ENCODE measurements at places on chromosomes 2 and 18. TPM values are rescaled to one million over a fixed set of nuclear protein-coding genes. Genes with fewer than 3 reads are reported as not detected.

HOXD3 gene
- 1.9 TPM for total RNA-seq

MATN3 gene
- 1.3 TPM for total RNA-seq

MARCO gene
- total RNA-seq = not detected

MOGAT1 gene
- not detected for total RNA-seq

CDH2 gene
- total RNA-seq = 234 TPM

TMEM247 gene
- total RNA-seq = not detected

POTEC gene
- total RNA-seq = not detected

UGT1A4 gene
- not detected for total RNA-seq

RHOB gene
- 150 TPM for total RNA-seq

ABCG8 gene
- not detected for total RNA-seq

SMYD1 gene
- total RNA-seq = not detected

METTL8 gene
- 27.7 TPM for total RNA-seq

SLC14A1 gene
- not detected for total RNA-seq

KCTD1 gene
- 29.7 TPM for total RNA-seq

PDE11A gene
- 0.23 TPM for total RNA-seq

CNGA3 gene
- total RNA-seq = 0.84 TPM

PRSS56 gene
- 52.4 TPM for total RNA-seq

CYBRD1 gene
- total RNA-seq = 11.8 TPM

- DNase-seq = no peak
Measured at GRCh38 chr2:86366651-86367498, 29.4 kb upstream of the REEP1 start.

- DNase-seq = no peak
Measured at GRCh38 chr2:225031599-225031998, 10.7 kb downstream of the DOCK10 start.

GRCh38 chr2:131103165-131103564 is 2.0 kb upstream of the PLEKHB2 start:
- DNase-seq = no peak

DNA sequence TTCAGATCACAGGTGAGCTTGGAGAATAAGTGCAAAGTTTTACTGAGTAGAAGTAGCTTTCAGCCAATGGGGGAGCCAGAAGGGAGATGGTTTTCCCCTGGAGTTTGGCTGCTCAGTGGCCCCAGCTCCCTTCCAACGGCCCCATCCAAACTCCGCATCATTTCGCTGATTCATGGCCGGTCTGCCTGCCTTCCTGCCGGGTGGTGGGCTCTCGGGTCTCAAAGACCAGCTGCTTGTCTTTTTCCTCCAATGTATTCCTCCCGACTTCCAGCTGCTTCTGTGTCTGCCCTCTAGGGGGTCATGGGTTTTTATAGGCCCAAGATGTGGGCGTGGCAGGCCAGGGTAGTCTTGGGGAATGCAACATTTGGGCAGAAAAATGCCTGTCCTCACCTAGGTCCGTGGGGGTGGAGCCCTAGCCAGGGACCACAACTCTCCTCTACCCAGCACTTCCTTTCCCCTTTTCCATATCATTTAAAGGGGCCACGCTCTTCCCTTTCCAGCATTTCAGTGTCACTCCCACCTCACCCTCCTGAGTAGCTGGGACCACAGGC is 73.5 kb downstream of the MEX3C start:
- no peak for DNase-seq

- no peak for DNase-seq
Measured at GRCh38 chr2:176646033-176646615, 376.9 kb downstream of the MTX2 start.

DNA sequence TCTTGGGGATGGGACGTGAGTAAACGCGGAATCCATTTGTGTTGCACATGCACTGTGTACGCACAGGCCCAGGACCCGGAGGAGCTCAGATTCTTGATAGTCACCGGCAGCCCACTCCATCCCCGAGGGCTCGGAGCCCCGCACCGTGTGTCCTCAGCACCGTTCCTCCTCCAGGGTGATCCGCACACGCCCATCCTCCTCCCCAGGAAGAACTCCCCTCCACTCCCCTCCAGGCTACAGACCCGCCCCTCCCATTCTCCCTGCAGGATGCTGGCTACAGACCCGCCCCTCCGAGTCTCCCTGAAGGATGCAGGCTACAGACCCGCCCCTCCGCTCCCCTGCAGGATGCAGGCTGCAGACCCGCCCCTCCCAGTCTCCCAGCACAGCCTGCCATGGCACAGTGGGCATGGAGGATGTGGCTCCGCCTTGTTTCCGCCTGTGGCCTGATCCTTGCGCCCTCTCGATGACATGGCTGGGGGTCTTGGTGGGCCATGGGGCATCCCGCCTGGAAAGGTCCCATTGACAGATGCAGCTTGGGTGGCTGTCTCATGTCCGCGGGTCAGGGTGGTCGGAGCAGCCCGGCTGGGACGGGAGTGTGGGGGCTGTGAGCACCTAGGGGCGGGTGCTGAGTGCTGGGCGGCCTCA is 14.1 kb downstream of the CTDP1 start:
- no peak for DNase-seq

DNA sequence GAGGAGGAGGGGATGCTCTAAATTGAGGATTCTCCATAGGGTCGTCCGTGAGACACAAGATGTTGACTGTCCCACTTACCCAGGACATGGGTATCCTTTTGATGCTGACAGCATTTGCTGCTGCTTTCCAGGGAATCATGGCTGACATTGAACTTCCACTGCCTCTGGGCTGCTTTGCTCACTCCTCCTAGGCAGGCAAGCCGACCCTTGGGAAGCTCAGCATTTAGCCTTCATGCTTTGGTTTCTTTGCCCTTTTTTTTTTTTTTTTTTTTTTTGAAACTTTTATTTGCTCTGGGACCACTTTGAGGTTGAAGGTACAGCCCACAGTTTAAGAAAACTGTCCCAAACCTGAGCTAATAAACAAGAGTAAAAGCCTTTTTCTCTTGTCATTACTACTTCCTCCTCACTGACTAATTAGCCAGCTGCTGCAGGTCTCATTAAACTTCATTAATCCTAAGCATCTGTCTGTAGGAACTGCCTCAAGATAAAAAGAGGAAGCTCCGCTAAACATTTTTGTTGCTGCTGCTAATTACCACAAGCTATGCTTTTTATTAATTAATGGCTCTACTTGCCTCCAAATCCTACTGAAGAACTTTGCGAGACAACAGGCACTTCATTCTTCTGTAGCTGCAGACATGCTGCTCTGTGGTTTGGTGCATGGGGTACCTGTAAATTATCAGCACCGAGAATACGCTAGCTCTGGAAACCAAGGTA is 125.4 kb downstream of the SPTBN1 start:
- DNase-seq = no peak

- DNase-seq = no peak
Measured at GRCh38 chr18:28650860-28651259, 473.9 kb upstream of the CDH2 start.

DNA sequence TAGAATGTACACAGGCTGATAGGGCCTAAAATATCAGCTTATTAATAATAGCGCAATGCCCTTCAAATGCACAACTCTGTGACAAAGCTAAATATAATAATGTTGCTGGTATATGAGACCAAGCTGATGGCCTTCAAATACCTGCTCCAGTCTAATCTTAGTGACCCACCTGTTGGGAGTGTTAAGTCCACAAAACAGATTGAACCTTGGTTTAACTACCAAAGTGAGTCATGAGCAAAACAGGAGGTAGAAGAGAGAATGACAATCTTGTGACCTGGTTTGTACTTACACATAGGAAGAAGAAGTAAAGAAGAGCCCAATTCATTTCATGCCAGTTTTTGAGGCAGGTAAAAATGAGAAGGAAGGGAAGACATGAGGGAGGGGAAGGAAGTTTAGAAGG is 295.0 kb downstream of the NR4A2 start:
- no peak for DNase-seq

GRCh38 chr2:160073284-160073888 is 11.0 kb upstream of the PLA2R1 start:
- DNase-seq = no peak

DNA sequence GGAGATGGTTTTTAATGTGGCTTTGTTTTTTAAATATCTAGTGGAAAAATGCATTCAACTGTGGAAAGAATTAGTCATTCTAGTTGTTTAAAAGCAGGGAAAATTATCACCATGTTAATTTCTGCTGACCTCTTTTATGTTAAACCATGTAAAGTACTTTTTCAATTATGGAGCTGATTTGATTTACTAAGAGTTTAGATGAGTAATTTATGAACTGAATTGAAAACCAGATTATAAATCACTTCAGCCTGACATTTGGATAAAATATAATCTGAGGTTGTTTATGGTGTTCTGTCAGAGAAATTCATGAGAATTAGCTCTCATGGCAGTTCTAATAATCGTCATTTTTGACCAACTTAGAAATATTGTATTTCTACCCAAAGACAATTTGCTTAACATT is 11.6 kb downstream of the ITGA4 start:
- no peak for DNase-seq

GRCh38 chr2:145404690-145405089 is 884.8 kb upstream of the ZEB2 start:
- DNase-seq = no peak

- no peak for DNase-seq
Measured at GRCh38 chr2:64937687-64938491, 51.3 kb upstream of the SLC1A4 start.

GRCh38 chr2:132978840-132979239 is 308.8 kb upstream of the LYPD1 start:
- no peak for DNase-seq

DNA sequence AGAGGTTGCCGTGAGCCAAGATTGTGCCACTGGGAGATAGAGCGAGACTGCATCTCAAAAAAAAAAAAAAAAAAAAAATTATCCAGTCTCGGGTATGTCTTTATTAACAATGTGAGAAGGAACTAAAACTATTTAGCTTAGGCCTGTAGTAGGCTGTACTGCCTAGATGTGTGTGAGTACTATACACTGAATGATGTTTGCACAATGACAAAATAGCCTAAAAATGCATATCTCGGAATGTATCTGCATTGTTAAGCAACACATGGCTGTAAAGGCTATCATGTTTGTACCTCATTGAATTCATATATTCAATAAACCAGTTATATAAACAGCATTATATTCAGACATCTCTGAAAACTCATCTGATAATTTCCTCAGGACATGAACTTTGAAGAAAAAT is 191.2 kb upstream of the SESTD1 start:
- no peak for DNase-seq

GRCh38 chr2:88841224-88841929 is 149.9 kb downstream of the RPIA start:
- no peak for DNase-seq

DNA sequence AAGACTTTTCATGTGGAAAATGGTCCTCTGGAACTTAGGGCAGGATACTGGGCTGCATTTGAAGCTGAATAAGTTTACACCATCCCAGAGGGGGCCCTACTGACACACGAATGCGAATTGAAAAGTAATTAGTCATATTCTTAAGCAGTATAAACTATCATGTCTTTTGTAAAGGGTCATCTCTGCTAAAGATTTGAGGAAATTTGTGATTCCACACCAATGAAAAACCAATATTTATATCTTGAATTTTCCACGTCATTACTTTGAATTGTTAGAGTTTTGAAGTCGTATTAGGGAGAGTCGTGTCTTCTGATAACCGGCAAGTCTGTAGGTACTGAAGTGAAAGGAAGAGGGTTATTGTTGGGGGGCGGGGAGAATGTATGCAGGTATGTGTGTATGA is 4.1 kb upstream of the OTX1 start:
- no peak for DNase-seq

Data from neural crest cell (in vitro differentiated cells).